ENCODE measurements at places on chromosomes 2 and 18.

DNA sequence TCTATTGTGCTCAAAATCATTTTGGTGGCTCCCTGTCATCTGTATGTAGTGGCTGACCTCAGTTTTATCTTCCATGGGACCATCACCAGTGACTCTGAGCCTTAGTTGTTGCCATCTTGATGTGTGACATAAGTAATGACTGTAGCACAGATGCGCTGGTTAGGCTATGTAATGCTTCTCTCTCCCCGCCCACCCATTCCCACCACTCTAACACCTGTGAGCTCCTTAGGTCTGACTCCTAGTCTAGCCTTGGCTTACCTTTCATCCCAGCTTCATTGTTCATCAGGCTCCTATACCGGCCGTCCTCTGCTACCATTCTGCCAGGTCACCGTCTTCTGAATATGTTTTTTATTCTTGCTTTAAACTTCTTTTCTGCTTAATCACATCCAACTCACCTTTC lies 17.2 kb downstream of the MYO1B start:
- no peak for DNase-seq

- no peak for DNase-seq
Observed at GRCh38 chr18:9616049-9616448, 1.7 kb upstream of the PPP4R1 start.

DNA sequence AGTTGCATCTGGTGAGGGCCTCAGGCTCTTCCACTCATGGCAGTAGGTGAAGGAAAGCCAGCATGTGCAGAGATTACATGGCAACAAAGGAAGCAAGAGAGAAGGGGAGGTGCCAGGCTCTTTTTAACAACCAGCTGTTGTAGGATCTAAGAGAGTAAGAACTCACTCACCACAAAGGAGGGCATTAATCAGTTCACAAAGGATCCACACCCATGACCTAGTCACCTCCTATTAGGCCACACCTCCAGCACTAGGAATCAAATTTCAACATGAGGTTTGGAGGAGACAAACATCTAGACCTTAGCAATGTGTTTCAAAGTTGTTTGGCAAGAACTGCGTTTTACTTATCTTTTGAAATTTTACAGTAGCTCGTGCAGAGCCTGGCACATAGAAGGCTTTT lies 20.5 kb upstream of the REG3A start:
- no peak for DNase-seq

DNA sequence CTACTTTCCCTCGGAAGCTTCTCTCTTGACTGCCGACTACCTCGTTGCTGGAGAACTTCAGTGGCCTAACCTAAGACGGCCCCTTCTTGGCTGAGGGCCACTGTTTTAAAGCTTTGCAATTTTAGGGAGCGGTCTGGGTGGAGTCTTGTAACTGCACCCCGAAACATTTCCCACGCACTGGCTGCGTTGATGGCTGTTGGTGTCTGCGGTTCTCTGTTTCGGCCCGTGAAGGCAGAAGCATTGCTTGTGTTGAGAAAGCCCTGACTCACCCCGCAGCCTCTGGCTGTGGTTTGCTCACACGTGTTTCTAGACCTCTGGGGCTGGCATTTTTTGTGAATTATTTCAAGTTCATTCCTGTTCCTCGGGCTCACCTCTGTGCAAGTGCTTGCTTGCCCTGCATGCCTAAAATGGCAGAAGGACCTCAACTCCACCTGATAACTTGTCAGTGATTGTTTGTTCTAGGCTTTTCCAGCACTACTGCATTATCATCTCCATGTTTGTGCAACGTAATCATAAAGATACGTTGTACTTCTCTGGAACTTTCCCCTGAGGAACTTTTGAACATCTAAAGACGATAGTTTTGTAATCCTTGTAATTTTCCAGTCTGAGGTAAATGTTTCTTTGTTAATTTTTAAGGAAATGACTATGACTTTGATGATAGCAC lies 94.2 kb upstream of the DLX2 start:
- DNase-seq, result peak; percentile 85

- no peak for DNase-seq
Observed at GRCh38 chr2:220510668-220511067, 883.2 kb downstream of the SLC4A3 start.

DNA sequence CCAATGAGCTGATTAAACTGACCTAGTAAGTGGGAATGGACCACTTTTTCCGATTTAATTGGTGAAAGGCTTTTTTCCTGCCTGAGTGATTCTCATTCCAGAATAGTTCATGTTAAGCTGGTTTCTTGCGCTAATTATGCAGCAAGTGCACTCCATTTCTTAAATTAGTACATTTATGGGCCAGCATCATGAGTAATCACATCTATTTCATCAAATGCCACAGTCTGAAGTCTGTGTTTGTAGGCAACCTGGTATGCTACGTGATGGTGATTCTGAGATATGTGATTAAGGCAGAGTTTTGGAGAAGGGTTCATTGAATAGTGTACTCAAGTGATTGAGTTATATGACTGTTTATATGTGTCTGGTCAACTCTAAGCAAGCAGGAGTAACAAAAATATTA lies 128.0 kb upstream of the BOD1L2 start:
- DNase-seq, result no peak

- DNase-seq, result no peak
Observed at GRCh38 chr2:232668805-232669444, 28.2 kb upstream of the GIGYF2 start.

DNA sequence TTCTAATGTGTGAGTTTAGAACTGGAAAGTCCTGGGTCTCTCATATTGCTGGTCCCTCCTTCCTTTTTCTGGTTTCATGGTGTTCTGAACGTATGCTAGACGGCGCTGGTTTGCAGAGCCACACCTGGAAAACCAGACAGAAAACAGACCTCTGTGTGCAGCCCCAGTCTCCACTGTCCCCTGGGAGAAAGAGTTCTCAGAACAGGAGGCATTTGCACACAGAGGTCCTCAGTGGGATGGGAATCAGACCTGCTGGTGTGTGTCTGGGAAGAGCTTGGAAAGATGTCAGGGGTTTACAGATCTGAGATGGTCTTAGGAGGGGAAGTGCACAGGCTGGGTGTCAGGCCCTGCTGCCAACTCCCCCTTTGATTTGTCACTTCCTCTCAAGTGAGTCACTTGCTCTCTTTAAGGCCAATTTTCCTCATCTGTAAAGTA lies 14.9 kb upstream of the MBP start:
- peak; percentile 78 for DNase-seq

- no peak for DNase-seq
Observed at GRCh38 chr18:9688036-9688741, 19.9 kb upstream of the RAB31 start.

DNA sequence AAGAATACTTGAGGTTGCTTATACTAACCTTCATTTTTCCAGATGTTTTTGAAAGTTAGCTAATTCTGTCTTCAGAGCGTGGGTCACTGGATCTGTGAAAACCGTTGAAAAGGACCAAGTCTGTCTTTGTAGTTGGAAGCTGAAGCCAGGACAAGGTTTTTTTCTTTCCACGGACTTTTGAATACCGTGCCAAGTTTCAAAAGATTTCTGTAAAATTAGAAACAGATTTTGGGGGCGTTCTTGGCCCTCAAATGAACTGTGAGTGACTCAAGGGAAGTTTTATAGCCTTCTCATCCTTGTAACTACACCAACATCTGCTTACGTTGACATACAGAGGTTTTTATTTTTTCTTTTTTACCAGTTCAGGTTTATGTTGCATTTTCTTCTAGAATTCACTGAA lies at the start of gene FAP:
Gene FAP, minus strand, starts transcription at position 152 of the 400 bp plus-strand sequence. Its CDS starts 118 bp downstream, at position 34.
- no peak for DNase-seq

DNA sequence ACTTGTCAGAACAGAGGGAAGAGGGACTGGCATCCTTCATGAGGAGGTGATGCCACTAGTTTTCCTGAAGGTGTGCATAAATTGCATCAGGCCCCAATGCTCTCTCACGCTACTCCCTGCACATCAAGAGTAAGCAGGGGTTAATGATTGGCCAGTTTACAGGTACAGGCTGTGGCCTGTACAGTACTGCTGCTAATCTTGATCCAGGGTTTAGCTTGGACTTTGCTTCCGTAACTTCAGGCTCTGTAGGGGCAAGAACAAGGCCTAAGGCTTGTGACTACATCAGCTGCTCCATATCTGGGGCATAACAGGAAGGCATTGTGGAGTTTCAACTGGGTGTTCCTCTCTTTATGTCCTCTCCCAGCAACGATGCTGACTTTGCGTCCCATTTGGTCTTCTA lies 96.8 kb upstream of the FZD7 start:
- no peak for DNase-seq

DNA sequence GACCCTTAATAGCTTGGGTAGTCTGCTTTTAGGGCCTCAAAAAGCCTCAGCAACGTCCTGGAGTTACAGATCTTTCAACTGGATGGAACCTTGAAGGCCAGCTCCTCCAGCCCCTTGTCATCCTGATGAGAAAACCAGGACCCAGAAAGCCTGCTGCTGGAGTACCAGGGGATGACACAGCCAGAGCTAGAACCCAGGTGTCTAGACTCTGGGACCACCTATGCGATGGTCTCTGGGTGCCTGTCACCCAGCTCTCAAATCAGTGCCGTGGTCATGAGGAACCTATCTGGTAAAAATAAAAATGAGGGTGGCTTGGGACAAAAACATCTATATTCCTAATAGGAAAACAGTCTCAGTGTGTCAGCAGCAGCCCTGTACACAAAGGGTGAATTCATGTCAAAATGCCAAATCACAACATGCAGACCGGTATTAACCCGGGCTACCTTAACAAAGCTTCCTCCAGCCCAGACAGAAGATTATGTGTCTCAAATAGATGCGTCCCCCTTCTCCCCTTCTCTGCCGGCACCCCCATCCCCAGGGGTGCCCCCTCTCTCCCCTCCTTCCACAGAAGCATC lies 28.5 kb downstream of the SMAD7 start:
- DNase-seq, result no peak

- no peak for DNase-seq
Observed at GRCh38 chr2:184936761-184937160, 338.4 kb downstream of the ZNF804A start.

- DNase-seq, result peak; percentile 90
Observed at GRCh38 chr18:58041633-58042032, 2.4 kb upstream of the NEDD4L start.

DNA sequence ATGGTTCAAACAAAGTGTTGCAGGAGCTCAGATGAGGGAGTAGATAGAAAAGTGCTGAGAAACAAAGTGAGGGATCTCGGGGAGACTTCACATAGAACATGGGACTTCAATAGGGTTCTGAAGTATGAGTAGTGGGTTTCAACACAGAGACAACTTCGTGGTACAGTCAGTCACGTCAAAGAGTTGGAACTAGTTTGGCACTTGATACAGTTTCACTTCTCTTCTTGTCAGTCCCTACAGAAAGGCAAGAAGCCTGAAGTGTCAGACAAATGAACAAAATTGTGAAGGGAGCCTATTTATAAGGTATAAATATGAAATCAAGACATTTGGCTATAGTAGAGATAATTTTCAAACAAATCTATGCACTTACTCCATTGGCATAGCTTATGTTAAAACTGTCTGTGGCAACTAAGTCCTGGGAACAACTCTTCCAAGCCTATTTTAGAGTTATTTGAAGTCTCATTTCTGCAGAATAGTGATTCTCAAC lies 338.0 kb downstream of the TDRD15 start:
- no peak for DNase-seq

DNA sequence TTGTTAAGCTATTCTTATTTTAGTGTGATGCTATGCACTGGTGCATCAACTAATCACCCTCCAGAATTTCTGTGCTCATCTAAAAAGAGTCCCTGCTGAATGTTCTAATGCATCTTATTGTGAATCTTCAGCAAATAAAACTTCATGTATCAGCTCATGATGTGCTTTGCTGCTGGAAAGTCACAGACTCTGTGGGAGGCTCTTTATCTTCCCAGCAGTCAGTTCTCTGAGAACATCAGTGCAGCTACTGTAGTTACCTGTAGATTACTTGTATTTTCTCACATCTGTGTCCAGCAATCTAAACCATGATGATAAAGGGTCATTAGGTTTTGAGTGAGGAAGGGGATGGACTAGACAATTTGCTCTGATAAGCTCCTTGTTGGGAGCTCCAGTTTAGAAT lies 141.6 kb upstream of the SP3 start:
- no peak for DNase-seq

DNA sequence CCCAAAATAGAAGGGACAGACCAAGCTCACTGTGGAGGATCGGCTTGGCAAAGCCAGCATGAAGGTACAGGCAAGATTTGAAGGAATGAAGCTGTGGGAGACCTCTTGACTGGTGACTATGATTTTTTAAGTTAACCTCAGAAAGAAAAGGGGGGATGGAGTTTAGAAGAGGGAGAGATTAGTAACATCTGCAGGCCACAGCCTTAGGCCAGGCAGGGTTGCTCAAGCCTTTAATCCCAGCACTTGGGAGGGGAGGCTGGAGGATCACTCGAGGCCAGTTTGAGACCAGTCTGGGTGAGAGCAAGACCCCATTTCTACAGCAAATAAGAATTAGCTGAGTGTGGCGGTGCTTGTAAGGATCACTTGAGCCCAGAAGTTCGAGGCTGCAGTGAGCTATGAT lies 46.6 kb downstream of the ZNF532 start:
- DNase-seq, result no peak

- DNase-seq, result no peak
Observed at GRCh38 chr2:182242609-182243008, 184.2 kb downstream of the PDE1A start.

GRCh38 chr2:196241175-196241574 lies 69.8 kb upstream of the STK17B start:
- no peak for DNase-seq

- no peak for DNase-seq
Observed at GRCh38 chr2:191797942-191798876, 48.7 kb downstream of the CAVIN2 start.

GRCh38 chr18:4181882-4182568 lies 273.1 kb downstream of the DLGAP1 start:
- no peak for DNase-seq

DNA sequence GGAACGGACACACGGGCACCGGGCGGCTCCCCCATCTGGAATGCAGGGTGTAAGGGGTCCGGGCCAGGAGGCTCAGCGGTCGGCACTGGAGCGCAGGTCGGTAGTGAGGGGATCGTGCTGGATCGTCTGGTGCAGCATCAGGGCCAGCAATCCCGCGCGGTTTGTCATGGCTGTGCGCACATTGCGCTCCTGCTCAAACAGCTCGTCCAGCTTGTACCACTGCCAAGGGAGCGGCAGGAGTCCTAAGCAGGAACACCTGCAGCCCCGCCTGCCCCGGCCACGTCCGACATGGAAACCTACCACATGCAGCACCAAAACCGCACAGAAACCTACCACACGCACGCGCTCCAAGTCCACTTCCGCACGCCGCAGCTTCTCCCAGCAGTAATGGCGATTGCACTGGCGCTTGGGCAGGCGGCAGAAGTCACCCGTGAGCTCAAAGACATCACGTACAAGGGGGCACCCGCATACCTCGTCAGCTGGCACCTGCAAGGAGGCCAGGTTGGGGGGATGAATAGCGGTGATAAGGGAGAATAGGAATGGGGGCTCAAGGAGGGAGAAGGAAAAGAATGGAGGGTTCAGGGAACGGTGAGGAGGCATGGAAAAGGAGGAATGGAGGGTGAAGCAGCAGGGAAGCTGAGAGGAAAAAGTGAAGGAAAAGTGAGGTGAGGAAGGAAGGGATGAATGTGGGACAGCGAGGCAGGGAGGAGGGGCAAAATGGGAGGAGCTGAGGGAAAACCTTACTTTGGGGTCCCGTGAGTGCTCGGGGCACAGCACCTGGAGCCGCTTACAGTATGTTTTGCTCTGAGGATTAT lies 1.4 kb upstream of the MBD1 start:
- no peak for DNase-seq
